ENCODE measurements at places on chromosomes 6 and 20.

DNA sequence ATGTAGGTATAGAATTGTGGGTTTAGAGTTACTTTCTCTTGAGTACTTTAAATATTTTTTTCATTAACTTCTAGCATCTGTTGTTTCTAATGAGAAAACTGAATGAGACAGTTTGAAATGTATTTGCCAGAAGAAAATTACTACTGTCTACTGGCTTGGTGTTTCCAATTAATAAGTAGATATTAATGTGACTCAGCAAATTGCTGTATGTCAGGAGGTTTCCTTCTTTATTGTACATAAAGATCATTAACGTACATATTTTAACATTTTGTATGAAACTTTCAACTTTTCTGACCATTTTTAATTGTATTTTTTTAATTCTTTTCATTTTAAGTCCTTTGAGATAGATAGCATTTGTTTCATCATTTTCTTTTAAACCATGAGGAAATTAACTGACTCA lies 135.1 kb upstream of the SLC22A23 start:
- DNase-seq: no peak

DNA sequence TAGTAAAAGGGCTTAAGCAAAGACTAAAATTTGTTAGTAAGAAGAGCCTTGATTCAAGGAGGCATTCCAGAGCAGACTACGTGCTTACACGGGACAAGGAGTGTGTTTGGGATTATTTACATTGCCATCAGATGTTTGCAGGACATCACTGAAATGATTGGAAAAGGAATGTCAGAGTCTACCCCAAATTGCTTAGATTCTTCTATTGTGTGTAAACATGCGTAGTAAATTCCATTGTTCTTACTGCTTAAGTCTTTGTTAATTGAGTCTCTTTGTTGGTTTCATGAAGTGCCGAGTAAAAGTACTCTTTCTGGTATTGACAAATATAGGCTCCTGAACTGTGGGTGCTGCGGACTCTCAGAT lies 60.5 kb downstream of the CD83 start:
- DNase-seq: peak; percentile 38

DNA sequence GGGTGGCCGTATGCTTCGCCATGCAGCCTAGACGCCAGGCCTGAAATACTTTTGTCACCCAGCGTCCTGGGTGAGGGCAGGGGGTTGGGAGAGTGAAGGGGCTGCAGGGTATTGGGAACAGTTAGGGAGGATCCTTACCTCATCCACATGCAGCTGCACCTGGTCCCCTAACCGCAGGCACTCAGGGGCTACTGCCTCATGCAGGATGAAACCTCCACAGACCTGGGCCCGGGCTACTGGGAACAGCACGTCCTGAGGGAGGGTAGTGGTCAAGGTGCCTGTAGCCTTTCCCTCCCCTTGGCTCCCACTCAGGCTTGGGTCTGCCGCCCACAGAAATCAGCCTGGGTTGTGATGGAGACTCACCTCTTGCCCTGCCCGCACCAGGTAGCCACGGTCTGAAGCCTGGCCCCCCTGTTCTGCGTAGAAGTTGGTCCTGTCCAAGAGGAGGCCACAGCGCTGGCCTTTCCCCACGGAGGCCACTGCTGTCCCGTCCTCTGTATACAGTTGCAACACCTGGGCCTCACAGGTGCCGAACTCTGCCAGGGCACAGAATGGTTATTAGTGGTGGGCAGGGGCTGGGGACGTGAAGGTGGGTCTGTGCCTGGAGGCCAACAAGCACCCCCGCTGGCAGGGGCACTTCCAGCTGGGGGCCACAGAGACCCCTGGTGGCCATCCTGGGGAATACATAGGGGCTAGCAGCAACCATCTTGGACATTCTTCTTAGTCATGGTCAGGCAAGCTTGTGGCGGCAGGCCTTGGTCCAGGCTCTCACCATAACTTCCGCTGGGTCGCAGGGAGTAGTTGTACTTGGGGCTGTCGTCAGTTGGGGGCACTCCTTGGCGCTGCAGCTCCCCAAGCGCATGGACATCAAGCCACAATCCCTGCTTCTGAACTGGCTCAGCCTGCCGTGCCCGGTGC lies 8.6 kb downstream of the AARS2 start:
- DNase-seq: peak; percentile 45

GRCh38 chr6:168996356-168996625 lies 257.4 kb downstream of the THBS2 start:
- no peak for DNase-seq

- DNase-seq: peak; percentile 67
These were observed 20.1 kb downstream of the ZC2HC1B start for GRCh38 chr6:143884216-143884900.

DNA sequence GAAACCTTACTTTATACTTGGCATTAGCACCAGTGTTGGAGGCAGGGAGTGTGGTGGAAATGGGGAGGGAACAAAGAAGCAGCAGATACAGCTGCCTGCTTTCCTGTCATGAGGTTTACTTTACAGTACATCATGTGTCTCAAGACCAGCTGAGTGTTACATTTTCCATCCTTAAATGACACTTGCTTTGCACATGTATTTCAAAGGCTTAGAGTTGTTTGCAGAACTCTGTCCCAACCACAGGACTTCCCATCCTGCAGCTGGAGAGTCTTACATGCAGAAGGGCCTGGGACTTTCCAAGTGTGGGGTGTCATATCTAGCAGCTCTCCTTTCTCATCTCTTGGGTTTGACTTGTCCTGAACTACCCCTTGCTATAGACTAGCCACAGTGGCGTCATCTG lies 395.9 kb downstream of the DHX35 start:
- DNase-seq: no peak

DNA sequence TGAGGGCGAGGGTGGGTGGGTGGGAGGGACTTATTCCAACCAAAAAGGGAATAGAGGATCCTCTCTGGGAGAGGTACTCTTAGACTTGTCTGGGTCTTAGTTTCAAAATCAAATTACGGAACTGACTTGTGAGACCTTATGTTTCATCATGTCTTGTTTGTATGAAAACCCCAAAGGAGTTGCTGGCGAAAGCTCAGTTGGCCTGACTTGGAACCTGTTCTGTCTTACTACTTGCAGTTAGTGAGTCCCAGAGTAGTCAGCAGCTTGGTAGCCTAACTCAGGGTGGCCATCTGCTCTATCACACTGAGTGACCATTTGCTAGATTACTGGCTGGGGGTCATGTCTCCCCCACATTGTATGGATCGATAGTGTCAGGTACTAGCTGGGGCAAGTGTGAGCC lies 114.9 kb upstream of the MOCS1 start:
- DNase-seq: no peak

GRCh38 chr20:21209668-21210067 lies 83.8 kb downstream of the KIZ start:
- DNase-seq: no peak
